ENCODE measurements at places on chromosomes 7 and 10.

DNA sequence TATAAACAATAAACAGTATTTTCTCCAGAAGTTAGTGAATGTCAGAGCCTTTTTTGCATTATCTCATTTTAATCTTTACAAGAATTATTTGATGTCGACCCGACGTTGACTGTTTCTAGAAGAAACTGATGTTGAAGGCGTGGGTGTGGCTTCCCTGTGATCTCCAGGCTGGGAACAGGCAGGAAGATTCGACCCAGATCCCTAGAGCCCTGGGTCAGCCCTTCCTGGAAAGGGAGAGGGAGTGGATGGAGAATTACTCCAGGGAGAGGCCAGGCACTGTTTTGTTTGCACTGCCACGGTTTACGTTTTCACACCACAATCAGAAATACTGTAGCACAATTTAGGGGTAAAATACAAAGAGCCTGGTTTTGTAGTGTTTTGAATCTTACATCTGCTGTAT lies 133.1 kb downstream of the ADARB2 start:
- DNase-seq, result no peak

DNA sequence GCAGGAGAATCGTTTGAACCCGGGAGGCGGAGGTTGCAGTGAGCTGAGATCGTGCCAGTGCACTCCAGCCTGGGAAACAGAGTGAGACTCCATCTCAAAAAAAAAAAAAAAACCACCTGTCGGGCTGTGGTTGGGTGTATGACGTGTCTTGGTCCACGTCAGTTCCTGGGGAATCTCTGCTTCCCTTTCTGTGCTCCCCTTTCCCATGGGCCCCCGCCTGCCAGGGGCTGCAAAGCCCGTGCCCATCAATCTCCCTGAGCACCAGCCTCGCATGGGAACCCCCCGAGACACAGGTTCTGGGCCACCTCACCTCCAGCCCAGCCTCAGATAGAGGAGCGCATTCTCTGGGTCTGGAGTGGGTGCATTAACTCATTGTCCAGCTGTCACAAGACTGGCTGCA lies 2.3 kb upstream of the SH2B2 start:
- DNase-seq, result peak; percentile 48

- DNase-seq, result no peak
These were observed 96.3 kb upstream of the AFAP1L2 start for GRCh38 chr10:114500643-114501042.

- DNase-seq, result peak; percentile 60
These were observed 327.3 kb upstream of the NRP1 start for GRCh38 chr10:33661580-33662336.

DNA sequence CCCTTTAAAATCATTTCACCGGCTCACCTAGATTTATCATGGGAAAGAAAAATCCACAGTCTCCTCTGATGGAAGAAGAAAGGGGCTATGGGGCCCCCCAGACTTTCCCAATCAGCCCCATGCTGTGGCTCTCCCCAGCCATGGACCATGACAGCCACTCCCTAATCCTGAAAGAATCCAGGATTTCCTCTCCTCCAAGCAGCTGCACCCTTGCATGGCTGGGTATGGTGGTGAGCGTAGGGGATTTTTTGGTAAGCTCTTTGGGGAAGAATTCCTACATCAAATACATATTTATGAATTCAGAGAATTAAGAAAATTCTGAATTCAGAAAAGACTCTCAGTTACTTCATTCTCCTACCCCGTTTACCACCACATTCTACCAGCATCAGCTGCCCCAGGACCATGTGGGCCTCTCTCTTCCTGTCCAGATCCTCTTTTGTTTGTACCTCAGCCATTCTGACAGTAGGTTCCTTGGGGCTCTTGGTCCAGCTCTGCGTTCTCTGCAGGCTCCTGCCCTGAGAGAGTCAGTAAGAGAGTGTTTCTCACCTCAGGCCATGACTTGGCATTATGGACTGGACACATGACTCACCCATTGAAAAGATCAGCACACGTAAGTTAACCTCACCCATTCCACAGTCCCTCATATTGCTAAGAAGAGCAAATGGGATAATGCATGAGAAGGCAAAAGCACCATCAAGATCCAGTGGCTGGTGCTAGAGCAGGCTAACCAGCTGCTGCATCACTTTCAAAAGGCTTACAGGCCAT lies 337.8 kb downstream of the ELMO1 start:
- no peak for DNase-seq

GRCh38 chr10:48519481-48520183 lies 85.2 kb downstream of the ARHGAP22 start:
- DNase-seq, result no peak

DNA sequence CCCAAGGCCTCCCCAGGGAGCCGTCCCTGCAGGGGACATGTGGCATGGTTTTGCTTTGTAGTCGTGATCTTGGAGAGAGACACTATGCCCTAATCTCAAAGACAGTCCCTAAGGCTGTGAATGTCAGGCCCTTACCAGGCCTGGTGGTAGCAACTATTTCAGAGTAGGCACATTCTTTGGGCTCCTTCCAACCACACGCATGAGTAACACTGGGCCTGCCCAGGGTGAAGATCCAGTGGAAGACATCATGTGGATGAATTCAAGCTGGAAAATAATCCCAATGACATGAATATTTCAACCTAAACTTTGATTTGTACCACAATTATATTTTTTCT lies 39.5 kb upstream of the INSIG1 start:
- no peak for DNase-seq

GRCh38 chr7:110531186-110531585 lies 559.7 kb upstream of the LRRN3 start:
- DNase-seq, result no peak

DNA sequence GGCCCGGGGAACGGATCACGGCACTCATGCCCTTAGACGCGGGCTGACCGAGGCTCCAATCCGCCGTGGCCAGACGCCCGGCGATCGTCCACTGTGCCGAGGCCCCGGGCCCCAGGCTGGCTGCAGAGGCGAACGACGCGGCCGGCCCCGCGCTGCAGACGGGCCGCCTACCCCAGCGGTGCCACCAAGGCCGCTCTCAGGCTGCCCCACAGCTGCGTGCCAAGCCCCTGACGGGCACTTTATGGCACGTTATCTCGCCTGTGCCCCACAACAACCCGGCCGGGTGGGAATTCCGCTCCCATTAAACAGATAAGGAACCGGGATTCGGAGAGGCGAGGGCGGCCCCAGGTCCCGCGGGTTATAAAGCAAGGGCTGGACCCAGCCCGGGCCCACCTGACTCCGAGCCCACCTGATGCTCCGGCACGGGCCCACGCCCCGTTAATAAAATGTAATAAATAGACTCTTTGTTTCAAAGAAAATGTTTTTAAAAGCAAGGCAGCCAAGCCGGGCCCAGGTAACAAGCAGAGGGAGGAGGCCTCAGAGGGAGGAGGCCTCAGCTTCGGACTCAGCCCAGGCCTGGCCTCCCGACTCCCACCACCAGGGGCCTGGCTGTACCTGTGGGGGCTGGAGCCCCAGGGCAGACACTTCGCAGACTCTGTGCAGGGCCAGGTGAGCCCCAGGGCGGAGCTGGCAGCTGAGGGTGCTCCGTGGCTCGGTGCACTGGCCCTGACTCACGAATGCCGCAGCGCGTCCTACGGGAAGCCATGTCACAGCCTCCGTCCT lies 79.7 kb downstream of the FOXL3 start:
- DNase-seq, result no peak

DNA sequence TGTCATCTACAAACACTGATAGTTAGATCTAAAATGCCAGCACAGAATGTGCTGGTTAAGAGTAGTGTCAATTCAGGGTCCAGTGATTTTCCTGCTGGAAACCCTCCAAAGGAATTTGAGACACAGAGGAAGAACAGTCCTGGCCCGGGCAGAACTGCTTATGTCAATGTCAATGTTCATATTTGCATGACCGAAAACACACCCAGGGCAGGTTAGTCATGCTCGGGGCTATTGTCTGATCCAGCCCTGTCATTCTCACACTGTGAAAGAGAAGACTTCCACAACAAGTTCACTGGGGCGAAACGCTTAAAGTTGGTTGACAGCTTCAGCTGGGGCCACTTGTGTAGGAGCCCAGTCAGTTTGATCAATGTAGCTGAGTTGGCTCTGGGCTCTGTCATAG lies 139.3 kb downstream of the C1GALT1 start:
- peak; percentile 12 for DNase-seq

DNA sequence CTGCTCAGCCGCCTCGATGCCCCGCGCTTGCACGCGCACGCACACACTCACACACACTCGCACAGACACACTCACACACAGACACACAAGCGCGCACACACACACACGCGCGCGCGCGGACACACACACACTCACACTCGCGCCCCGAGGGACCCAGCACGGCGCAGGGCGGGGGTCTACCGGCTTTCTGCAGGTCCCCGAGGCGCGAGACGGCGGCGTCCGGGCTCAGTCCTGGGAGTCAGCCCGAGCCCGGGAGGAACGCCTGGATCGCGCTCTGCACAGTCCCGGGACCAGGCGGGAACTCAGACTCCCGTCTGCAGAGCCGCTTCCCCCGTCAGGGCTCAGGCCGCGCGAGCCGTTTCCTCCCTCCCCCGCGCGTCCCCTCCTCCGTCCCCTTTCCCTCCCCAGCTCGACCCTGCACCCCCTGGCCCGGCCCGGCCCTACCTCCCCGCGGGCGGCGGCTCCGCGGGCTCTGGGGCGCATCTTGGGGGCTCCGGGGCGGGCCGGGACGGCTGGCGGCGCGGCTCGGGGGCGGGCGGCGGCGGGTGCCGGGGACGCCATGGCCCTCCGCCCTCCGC lies 464 bp downstream of the DENND2A start:
- no peak for DNase-seq

- DNase-seq, result no peak
These were observed 70.4 kb downstream of the SLC35B4 start for GRCh38 chr7:134246347-134246746.

- no peak for DNase-seq
These were observed 57.2 kb downstream of the MGAM2 start for GRCh38 chr7:142168746-142169145.

DNA sequence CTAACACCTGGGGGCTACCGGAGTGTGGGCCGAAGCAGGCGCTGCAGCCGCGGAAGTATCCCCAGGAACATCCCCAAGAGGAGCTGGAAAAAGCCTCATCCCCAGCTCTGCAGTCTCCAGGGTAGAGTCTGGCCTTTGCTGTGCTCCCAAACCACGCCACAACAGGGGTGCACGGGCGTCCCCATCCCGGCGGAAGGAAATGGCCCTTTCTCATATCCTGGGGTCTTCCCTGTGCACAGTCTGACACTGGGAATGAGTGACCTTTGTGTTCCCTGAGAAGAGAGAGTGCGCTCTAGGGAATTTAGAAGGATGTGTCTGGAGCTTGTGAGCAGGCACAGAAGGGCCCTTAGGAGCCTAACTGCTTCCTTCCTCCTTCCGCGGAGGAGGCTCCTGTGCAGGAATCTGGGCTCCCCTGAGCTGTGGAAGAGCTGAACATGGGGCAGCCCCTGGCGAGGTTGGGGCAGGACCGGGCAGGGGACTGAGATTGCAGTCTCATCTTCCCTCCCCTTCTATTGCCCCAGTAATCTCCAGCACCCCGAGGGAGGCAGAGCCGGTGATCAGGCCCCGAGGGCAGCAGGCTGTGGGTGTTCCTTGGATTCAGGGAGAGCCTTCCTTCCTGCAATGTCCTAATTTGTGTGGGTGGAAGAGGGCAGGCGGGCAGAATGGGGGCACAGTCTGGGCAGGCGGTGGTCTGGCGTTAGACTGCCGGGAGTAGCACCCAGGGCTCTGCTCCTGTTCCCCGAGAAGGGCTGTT lies 1.3 kb downstream of the REPIN1 start:
- no peak for DNase-seq

Data from CD4-positive, alpha-beta T cell treated with Interleukin-4 for 1 hour (primary cell).